ENCODE measurements at places on chromosomes 7 and 10.

DNA sequence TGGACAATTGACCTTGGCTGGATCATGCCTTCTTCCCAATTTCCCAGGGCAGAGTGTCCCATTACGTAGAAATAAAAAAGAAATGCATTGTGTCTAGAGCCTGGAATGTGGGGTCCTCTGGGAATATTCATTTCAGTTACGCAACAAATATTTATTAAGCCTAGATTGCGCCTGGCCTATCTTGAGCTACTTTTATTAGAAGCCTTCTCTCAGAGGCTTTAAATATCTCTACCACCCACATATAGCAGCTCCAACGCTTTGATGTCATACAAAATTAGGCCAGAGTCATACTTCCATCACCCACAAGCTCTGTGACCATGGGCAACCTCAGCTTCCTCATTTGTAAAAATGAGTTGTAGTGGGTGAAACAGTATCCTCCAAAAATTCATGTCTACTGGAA is 24.9 kb upstream of the CARD11 start:
- no peak for DNase-seq

DNA sequence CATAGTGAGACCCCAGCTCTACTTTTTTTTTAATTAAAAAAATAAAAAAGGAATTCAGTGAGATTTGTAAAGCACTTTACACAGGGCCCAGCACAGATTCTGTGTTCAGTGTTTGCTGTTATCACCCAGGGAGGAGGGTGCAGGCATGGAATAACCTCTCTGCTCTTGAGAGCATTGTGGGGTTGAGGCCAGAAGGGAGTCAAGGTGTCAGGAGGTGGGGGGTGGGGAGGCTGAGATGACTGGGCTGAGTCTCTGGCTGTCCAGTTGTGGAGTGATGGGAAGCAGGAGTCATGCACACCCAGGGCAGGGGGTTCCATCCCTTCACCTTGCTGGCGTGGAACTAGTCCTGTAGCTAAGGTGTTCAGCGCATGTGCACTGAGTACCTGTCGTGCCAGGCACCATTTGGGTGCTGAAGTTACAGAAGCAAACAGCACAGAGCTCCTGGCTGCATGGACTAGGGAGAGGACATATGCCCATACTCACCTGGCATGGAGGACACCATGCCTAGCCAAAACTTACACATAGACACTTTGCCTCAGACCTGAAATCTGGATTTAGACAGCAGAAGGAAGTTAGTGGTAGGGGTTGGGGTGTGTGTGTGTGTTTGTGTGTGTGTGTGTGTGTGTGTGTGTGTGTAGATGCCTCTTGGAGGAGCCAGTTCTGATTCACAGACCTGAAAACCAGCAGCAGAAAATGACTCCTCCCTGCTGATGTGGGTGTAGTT is 69.2 kb upstream of the LRRC4 start:
- no peak for DNase-seq

GRCh38 chr10:46218921-46219320 is 67.9 kb upstream of the ANTXRL start:
- DNase-seq, result no peak

DNA sequence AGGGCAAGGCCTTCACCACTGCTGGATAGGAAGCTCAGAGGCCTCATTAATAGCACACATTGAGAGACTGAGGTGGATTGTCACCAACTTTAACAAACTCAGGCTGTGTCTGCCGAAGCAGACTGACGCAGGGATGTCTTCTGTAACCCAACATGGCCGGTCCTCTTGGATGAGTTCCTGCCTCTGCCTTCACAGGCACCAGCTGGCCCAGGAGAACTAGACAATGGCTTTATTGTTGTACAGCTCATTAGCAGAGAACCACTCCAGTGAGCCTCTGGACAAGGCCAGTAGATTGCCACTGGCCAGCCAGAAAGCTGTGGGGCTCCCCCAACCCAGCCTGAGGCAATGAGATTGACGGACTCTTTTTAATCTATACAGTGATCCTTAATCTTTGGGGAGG is 9.4 kb downstream of the NODAL start:
- DNase-seq, result no peak

- no peak for DNase-seq
These were observed 442.9 kb downstream of the AUTS2 start for GRCh38 chr7:70040970-70041766.

DNA sequence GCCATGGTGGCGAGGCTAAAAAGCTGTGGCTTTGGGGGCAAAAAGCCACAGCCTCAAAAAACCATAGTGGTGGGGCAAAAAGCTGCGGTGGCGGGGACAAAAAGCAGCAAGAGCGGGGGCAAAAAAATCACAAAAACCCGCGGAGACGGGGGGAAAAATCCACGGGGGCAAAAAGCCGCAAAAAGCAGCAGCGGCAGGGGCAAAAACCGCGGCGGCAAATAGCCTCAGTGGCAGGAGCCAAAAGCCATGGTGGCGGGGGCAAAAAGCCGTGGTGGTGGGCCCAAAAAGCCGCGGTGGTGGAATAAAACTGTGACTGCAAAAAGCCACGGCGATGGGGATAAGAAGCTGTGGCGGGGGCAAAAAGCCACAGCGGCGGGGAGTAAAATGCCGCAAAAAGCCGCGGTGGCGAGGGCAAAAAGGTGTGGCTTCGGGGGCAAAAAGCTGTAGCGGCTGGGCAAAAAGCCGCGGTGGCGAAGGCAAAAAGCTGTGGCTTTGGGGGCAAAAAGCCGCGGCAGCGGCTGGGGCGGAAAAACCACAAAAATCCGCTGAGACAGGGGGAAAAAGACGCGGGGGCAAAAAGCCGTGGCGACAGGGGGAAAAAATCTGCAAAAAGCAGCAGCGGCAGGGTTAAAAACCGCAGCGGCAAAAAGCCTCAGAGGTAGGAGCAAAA is 526.6 kb downstream of the ZNF33B start:
- DNase-seq, result no peak

DNA sequence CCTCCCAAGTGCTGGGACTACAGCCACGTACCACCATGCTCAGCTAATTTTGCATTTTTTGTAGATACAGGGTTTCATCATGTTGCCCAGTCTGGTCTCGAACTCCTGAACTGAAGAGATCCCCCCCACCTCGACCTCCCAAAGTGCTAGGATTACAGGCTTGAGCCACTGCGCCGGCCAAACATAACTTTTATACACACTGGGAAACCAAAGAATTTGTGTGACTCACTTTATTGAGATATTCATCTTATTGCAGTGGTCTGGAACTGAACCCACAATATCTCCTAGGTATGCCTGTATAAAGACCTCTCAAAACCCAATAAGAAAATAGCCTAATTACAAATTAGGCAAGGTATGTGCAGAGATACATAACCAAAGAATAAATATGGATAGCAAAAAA is 182.6 kb upstream of the FEZF1 start:
- no peak for DNase-seq

DNA sequence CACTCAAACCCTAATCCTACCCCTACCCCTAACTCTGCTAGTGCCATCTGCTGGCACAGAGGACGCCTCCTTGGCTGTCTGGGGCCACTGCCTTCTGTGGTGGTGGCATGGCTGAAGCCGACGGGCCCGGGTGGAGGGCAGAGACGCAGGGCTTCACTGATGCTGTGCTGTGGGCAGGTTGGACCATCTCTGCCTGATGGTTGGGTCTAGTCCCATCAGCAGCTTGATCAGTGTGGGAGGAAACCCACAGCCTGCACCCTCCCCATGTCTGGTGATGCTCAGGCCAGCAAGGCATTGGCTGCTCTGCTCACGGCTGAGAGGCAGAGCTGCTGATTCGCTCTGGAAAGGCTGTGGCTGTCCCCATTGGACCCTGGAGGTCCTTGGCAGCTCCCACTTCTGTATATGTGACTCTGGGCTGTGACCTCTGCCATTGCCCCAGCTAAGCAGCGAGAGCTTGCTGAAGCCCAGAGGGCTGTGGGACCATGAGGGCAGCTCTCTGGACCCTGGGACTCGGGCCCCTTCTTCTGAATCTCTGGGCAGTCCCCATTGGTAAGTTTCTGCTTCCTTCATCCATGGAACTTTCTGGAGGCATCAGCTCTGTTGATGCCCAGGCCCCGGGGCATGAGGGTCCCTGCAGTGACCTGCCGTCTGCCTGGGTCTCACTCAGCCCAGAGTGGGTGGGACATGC is at the start of gene SCART1:
Gene SCART1, plus strand, starts transcription at position 430 of the 688 bp plus-strand sequence. Its CDS starts 53 bp downstream, at position 483.
- DNase-seq, result no peak

DNA sequence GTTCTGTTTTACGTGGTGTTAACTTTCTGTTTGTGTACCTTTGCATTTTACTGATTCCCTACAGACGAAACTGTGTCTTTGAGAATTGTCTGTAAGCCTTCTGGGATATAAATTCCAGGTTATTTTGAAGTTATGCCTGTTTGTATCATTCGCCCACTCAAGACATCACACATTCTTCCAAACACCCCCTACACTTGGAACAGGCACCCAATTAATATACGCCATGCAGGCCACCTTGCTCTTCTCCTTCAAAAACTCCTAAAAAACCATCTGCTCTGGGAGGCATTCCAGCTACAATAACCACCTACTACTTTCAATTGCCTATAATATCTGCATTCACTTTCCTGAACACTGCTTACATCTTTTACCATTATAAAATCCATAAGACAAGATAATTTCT is 453.3 kb downstream of the DGKB start:
- no peak for DNase-seq

DNA sequence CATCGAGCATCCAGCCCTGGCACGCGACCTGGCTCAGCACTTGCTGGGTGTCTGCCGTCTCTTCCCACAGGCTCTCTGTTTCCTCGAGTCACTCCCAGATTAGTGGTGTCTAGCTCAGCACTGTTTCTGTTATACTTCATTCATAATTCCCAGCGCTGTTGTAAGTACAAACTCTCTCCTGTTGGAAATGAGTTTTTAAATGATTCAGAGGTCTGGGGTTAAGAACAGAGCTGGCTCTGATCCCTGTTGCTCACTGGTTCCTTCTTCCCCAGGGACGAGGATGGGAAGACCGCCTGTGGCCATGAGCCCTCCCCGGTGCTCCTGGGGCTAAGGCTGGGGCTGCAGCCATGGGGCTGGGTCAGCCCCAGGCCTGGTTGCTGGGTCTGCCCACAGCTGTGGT is 17.3 kb upstream of the C10orf95 start:
- no peak for DNase-seq

DNA sequence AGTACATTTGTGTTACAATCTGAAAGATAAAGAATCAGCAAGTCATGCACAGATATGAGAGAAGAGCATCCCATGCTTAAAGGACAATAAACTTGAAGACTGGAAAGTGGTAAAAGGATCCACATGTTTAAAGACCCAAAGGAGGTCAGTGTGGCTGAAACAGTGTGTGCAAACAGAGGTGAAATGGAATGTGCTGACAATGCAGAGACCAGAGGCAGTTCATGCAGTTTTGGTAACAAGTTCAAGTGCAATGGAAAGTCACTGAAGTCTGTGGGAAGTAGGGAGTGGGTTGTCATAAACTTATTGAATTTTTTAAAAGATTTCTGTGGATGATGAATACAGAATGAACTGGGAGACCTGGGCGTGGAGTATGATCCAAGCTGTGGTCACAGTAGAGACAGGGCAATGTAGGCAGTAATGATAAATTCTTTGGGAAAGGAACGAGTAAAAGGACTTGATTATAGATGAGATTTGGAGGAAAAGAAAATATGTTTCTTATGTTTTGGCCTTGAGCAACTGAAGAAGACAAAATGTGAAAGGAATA is 408.0 kb downstream of the HGF start:
- DNase-seq, result no peak

DNA sequence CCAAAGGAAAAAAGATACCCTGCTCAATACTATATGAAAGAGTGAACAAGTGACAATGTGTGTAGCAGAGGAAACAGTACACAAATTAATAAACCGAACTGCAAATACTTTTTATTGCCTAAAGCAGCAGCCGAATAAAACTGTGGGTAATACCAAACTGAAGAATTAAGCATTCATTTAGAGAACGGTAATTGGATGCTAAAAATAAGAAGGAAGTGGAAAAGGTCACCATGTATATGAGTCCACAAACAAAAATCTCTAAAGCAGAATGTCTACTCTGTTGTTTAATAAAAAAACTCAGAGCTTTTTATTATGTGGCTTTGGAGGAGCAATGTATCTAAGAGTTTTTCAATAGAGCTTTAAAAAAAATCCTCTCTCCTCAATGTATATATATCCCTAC is 87.9 kb downstream of the ETV1 start:
- DNase-seq, result no peak

GRCh38 chr7:2516194-2516555 is 3.4 kb upstream of the LFNG start:
- no peak for DNase-seq

- no peak for DNase-seq
These were observed 113.8 kb upstream of the ADCY1 start for GRCh38 chr7:45460379-45460778.

DNA sequence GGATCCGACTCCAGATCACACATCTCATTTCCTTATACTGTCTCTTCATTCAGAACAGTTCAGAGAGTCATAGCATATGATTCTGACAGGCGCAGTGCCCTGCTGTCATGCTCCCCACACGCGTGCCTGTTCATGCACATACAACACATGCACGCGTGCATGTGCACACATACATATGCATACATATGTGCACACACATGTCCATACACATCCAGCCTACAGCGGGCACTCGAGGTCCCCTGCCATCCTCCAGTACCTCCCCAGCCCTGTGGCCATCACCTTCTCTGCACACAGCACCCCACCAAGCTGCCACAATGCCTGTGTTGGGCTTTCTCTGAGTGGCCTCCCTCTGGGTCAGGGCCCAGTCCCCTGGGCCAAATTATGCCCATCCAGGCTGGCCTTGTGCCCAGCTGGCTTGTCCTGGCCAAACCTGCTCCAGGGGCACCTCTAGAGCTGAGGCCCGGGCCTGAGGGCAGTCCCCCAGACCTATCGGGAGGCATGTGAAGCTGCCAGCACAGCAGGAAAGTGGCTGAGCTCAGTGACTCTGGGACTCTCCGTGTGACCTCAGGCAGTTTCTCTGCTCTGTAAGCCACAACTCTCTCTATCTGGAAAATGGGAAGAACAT is 49.4 kb upstream of the RET start:
- DNase-seq, result no peak

DNA sequence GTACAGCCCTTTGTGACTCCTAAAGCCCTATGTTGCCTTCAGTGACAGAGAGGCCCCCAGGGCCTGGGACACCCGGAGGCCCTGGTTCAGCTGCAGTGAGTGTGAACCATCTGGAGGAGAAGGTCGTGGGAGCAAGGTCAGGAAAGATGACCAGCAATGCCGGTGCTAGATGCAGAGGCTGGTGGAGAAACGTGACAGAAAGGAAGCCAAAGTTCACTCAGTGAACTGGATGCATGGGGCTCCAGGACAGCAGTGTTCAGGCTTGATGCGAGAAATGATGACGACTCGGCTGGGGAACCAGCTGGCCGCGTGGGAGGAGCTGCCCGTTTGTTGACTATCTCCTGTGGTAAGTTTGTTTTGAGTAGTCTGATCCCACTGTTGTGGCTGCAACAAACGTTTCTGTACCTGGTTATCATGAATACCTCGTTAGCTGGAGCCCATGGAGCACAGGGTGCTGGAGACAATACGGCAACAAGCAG is 54.1 kb upstream of the MKRN1 start:
- DNase-seq, result no peak

DNA sequence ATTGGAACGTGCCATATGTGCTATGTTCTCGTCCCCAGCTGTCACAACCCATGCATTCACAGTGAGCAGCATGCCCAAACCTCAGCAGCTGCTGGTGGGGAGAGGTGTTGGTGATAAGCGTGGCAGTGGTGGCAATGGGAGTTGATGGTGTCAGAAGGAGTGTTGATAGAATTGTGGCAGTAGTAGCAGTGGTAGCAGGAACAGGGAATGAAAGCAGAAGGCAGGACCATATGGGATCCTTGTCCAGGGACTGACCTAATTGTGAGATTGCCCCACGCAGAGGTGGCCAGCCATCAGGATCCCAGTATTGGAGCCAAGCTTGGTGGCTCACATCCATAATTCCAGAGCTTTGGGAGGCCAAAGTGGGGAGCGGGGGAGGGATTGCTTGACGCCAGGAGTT is 276.3 kb downstream of the GALNT17 start:
- DNase-seq, result no peak
